Mucosa of descending colon (tissue), 3 donors: ENCODE measurements at places on chromosomes 5 and 9.

DNA sequence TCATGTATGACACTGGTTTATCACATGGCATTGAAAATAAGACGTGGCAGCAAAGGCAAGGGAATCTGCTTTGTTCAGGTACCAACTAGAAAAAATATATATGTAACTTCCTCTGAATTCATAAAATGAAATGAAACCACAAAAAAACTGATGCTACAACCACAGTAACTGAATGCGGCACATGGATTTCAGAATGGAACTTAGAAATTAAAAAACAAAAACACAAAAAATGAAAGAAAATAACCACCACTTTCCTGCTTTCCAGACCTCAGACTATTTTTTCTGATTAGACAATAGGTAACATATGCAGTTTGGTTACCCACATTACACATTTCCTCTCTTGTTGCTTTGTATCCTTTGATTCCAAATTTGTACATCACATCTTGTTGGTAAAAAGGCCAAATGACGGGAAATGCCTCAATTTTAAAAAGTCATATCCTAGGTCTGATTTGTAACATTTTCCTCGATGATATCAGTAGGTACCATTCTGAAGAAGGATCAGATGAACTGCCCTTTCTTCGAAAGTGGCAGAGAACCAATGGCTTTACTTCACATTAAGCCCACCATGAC, 18.1 kb upstream of the PDCL start:
- no peak for DNase-seq

- DNase-seq = no peak
Measured at GRCh38 chr5:106759581-106759980, 911.2 kb downstream of the EFNA5 start.

- DNase-seq = no peak
Measured at GRCh38 chr5:99355881-99356280, 427.1 kb upstream of the CHD1 start.

GRCh38 chr5:154795235-154795596, 40.0 kb downstream of the LARP1 start:
- DNase-seq = no peak

GRCh38 chr5:72187388-72188075, 80.3 kb downstream of the MAP1B start:
- DNase-seq = no peak

DNA sequence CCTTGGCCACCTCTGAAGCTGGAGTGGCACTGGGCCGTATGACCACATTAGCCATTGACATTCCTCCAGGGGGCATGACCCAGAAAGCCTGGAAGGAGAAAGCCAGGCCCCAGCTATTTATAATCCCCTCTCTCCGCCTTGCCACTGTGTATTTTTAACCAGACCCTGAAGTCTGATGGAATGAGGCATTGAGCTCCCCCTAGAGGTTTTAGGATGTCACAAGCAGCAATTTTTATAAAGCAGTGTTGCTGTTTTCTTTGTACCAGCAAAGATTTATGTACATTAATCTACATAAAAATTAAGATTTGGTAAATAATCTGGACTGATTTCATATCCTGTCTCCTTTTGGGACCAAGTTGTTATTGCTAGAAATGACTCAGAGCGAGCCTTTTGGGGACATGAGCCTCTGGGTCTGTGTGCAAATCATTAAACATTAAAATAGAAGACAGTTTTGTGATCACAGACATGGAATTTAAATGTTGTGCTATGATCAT, 127.1 kb downstream of the TRIO start:
- no peak for DNase-seq

DNA sequence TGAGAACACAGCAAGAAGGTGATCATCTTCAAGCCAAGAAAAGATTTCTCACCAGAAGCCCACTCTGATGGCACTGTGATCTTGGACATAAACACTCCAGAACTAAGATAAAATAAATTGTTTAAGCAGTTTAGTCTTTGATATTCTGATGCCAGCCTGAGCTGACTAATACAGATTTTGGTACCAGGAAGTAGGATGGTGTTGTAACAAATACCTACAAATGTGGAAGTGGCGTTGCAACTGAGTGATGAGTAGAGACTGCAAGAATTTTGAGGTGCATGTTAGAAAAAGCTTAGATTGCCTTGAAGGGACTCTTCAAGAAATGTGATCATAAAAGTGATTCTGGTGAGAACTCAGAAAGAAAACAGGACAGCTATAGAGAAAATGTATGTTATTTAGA, 592.4 kb upstream of the DAB2 start:
- no peak for DNase-seq

GRCh38 chr9:14674630-14675029, 18.6 kb downstream of the ZDHHC21 start:
- DNase-seq = no peak

- DNase-seq = no peak
Measured at GRCh38 chr5:126917918-126918614, 112.3 kb downstream of the MARCHF3 start.

GRCh38 chr5:1316588-1317340, 21.9 kb upstream of the TERT start:
- peak; percentile 31 for DNase-seq
